Activated CD8-positive, alpha-beta memory T cell treated with anti-CD3 and anti-CD28 coated beads, Interleukin-2, amount 10 ng/mL, durations not matched to agents 7 days and 5 days (primary cell): ENCODE measurements at places on chromosomes 16 and 17.

DNA sequence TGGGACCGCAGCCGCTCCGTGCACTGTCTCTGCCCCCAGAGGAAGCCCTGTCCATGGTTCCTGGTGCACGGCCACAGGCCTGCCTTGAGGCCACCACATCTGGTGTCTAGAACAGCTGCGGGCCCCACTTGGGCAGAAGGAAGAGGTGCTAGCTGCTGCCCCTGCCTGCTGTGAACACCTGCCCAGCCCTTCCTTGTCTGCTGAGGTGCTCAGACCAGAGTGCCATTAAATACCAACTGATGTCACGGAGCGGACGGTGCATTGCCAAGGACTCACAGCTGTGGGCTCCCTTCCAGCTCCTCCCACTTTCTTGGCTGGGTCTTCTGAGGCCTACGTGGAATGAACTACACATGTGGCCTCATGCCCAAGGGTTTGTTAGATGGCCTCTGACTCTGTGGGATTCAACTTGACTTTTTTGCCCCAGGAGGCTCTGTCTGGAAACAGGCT lies 146.1 kb downstream of the RAB11FIP4 start:
- DNase-seq = no peak

DNA sequence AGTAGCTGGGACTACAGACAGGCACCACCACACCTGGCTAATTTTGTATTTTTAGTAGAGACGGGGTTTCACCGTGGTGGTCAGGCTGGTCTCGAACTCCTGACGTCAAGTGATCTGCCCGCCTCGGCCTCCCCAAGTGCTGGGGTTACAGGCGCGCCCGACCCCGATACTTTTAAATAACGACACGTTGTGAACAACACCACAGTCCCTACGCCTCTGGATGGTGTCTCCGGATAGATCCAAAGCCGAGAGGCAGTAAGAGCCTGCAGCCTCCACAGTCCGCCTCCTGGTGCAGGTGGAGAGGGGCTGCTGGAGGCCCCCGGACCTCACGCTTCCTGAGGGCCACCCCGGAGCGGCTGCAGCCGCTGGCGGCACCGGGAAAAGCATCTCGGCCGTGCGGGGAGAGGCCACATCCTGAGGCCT lies 741 bp upstream of the TLCD3A start:
- DNase-seq = no peak

DNA sequence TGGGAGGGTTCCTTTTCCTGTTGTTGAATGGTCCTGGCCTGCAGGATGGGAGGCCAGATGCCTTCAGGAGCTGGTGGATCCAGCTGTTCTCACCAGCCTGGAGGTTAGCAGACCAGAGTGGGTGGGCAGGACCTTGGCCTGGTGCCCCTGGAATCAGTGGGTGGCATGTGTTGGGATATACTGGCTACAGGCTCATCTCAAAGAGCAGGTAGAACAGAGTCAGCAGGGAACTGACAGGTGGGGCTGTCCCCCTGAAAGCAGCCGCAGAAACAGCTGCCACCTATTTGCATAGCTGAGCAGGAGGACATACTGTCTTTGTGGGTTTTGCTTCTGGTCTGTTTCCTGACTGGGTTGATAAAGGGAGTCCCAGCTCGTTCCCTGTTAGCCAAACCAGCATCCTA lies 144.1 kb downstream of the RAB11FIP4 start:
- no peak for DNase-seq

- DNase-seq = no peak
Observed at GRCh38 chr16:62135446-62135845, 99.2 kb upstream of the CDH8 start.

DNA sequence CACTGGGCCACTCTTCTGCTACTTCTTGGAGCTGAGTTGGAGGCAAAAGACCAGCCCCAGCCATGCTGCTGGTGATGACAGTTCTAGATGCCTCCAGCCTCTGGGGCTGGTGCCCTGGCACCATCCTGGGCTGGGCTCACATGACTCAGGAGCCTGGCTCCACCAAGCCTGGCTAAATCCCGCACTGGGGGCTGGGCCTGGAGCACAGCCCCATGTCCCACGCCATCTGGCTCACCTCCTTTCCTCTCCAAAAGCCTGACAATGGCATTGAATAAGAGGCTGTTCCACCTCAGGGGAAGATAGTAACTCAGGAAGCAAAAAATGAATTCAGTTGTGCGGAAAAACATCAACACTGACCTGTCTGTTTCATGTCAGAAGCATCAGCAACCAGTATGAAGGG lies 45.1 kb upstream of the MTSS2 start:
- DNase-seq = no peak

DNA sequence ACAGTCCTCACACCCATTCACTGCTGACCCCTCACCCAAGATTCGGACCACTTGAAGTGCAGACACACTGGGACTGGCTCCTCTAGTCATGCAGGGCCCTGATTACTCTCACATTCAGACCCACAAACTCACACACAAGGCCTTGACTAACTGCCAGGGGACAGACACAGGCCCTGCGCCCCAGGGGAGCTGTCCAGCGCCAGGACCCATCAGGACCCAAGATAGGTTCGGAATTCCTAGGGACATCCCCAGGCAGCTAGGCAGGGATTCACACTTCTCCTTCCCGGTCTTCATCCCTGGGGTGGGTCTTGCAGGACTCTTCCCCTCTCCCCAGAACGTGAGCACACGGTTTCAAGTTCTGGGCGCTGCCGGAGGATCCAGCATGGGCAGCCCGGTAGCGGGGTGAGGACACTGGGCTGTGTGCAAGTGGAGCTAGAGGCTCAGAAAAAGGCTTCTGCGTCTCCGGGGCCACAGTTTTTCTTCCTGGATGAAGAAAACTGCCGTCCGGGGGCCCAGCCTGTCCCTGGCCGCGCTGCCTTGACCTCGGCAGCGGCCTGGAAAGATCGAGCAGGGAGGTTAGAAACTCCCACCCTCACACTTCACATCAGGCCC lies 1.6 kb downstream of the SEZ6 start:
- DNase-seq = no peak

DNA sequence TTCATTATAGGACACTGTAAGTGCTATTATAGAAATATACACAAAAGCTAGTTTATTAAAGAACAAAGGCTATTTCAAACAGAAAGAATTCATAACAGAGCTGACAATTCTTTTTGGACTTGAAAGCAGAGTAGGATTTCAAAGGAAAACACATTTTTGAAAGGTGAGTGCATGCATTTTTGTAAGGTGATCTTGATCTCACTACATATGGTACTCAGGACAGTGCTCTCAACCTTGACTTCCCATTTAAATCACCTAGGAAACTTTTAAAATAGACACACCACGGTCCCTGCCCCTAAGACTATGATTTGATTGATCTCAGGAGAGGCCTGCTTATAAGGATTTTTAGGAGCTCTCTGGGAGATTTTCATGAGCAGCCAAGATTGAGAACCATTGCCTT lies 1362.0 kb downstream of the CDH8 start:
- DNase-seq = no peak

GRCh38 chr16:8808613-8809353 lies 11.1 kb downstream of the PMM2 start:
- DNase-seq = no peak

DNA sequence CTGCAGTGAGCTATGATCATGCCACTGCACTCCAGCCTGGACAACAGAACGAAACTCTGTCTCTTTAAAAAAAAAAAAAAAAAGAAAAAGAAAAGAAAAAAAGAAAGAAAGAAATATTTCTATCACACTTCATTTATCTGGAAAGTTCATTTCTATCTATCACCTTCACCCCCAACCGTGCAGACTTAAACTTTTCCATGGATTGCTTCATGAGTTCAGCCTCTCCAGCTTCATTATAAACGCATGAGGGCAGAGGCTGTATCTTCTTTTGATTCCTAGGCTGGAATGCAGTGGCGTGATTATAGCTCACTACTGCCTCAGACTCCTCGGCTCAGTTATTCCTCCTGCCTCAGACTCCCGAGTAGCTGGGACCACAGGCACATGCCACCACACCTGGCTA lies 28.2 kb downstream of the MRC2 start:
- DNase-seq = no peak
